Activated CD4-positive, alpha-beta memory T cell treated with anti-CD3 and anti-CD28 coated beads for 36 hours (primary cell): ENCODE measurements at places on chromosomes 16 and 17. TPM values are rescaled to one million over a fixed set of nuclear protein-coding genes. Genes with fewer than 3 reads are reported as not detected.

DNA sequence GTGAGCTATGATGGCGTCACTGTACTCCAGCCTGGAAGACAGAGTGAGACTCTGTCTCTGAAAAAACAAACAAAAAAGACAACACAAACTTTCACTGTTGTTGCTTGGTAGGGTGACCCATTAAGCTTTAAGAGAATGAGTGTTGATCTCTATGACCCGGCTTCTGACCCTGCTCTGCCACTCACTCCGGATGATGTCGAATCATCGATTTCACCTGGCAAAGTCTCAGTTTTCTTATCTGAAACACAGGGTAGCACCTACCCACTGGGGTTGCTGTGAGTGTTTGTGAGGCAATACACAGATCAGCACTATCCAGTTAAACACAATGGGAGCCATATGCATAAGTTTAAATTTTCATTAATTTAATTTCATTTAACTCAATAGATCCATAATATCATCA lies 20.6 kb upstream of the IRF8 start:
- no peak overlapping the region for H3K4me3 ChIP-seq
- peaks cover 25% of the 10 kb centered on the region for H3K4me1 ChIP-seq
- peaks cover 28% of the 10 kb centered on the region for H3K27me3 ChIP-seq
- H3K27ac ChIP-seq: no peak overlapping the region
- no peaks in the 10 kb centered on the region for H3K36me3 ChIP-seq

DNA sequence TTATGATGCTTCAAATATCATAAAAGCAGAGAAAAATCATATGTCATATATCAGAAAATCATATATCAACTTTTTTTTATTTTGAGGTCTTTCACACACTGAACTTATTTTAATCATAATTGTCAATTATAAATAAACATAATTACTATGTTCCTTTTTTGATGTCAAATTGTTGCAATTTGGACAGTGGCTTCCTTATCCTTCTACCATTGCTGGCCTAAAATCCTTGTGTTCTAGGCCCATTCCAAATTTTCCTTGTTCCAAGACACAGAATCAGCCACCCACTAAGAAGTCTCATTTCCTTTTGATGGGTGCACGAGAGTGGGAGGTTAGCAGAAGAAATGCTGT lies 28.9 kb downstream of the G6PC1 start:
- H3K4me3 ChIP-seq: no peak overlapping the region
- H3K4me1 ChIP-seq: peaks cover 8% of the 10 kb centered on the region
- peaks cover 2% of the 10 kb centered on the region for H3K27me3 ChIP-seq
- H3K36me3 ChIP-seq: no peaks in the 10 kb centered on the region
- no peak overlapping the region for H3K27ac ChIP-seq
- DNase-seq: no peak

DNA sequence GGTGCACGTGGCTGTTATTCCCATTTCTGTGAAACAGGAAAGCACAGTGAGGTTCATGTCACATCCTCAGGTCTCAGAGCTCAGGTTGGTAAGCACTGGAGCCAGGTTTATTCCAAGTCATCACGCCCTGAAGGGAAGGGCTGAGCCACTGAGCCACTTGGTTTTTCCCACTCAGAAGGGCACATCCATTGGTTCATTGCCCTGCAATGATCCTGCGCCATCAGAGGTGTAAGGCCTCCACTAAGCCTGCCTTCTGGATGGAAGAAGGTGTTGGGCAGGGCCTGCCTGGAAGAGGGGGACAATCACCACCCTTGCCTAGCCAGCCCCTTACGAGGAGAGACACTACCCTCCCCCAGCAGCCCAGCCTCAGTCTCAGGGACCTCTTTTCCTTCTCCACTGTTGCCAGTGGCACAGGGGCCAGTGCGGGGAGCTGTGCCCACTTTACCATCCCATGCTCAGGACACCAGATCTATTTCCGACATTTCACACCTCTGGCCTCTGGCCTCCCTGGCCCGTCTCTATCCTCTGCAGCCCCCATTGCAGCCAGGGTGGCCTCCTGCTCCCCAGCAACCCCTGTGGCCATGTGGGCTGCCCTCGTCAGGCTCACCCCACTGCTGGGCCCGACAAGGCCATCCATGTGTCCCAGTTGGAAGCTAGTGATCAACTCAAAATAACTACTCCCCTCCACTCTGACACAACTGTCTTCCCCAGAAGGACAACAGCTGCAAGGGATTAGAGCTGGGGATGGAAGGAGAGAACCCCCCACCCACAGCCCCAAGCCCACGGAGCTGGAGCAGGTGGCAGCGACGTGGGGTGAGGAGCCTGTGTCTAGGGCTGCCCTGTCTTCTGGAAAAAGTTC lies 29.9 kb downstream of the CFAP20 start:
- H3K36me3 ChIP-seq: no peaks in the 10 kb centered on the region
- DNase-seq: no peak
- no peak overlapping the region for H3K4me3 ChIP-seq
- no peak overlapping the region for H3K27ac ChIP-seq
- no peaks in the 10 kb centered on the region for H3K4me1 ChIP-seq

DNA sequence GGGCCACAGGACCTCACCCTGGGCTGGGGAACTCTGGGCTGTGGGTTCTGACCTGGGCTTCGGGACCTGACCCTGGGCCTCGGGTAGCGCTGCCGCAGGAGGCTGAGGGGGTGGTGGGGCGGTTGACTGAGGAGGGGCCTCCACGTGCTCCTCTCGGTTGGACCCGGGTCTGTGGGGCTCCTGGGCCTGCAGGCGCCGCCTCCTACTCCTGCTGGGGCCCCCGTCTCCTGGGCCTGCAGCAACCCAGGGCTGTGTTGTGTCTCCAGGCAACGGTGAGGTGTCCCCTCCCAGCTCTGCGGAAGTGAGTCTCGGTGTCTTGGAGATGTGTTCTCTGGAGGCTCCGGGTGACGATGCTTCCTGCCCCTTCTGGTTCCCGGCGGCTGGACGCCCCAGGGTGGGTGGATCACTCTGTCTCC lies 41.5 kb upstream of the GNG13 start:
- no peaks in the 10 kb centered on the region for H3K36me3 ChIP-seq
- H3K4me1 ChIP-seq: no peaks in the 10 kb centered on the region
- DNase-seq: no peak
- H3K4me3 ChIP-seq: no peak overlapping the region
- H3K27me3 ChIP-seq: no peaks in the 10 kb centered on the region

DNA sequence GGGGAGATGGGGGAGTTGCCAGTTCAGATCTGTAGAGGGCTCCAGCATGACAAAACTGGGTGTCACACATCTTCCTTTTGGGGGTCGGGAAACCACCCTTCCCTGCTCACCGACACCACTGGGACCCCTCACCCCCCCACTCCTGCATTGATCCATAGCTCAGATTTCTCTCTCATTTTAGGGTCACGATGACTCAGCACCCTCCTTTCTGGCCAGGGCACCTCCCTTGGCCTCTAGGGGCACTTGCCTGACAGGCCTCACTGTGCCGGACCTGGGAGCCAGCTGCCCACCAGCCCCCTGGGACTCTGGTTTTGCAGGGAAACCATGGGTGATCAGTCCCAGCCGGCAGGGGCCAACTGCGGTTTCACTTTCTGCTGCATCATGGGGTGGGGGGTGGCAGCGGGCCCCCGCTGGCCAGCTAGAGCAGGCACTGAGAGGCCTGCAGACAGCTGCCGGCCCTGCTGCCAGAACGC lies 239.4 kb downstream of the MRTFB start:
- no peaks in the 10 kb centered on the region for H3K36me3 ChIP-seq
- no peak overlapping the region for H3K4me3 ChIP-seq
- DNase-seq: no peak
- no peak overlapping the region for H3K27ac ChIP-seq
- H3K4me1 ChIP-seq: peaks cover 18% of the 10 kb centered on the region

DNA sequence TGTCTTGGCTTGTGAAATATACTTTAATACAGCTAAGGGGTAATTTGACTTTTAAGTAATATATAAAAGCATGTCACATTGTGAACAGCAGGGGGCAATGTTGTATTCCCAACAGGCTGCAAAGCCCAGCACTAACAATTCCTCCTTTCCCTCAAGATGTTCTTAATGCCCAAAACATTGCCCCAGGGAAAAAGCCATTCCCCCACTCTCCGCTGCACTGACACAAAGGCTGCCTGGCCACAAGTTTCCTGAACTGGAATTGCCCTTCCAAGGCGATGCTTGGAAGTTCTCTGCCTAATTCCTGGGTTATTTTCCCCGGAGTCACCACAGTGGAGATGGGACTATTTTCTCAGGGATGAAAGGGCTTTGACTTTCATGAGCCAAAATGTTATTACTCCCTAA lies 27.2 kb downstream of the CLEC16A start:
- no peaks in the 10 kb centered on the region for H3K27me3 ChIP-seq
- H3K4me1 ChIP-seq: peaks cover 49% of the 10 kb centered on the region
- DNase-seq: peak; percentile 36
- H3K27ac ChIP-seq: no peak overlapping the region

- no peak overlapping the region for H3K4me3 ChIP-seq
- H3K36me3 ChIP-seq: no peaks in the 10 kb centered on the region
- H3K4me1 ChIP-seq: no peaks in the 10 kb centered on the region
- H3K27ac ChIP-seq: no peak overlapping the region
Measured at GRCh38 chr16:66028510-66029216, 337.8 kb upstream of the CDH5 start.

DNA sequence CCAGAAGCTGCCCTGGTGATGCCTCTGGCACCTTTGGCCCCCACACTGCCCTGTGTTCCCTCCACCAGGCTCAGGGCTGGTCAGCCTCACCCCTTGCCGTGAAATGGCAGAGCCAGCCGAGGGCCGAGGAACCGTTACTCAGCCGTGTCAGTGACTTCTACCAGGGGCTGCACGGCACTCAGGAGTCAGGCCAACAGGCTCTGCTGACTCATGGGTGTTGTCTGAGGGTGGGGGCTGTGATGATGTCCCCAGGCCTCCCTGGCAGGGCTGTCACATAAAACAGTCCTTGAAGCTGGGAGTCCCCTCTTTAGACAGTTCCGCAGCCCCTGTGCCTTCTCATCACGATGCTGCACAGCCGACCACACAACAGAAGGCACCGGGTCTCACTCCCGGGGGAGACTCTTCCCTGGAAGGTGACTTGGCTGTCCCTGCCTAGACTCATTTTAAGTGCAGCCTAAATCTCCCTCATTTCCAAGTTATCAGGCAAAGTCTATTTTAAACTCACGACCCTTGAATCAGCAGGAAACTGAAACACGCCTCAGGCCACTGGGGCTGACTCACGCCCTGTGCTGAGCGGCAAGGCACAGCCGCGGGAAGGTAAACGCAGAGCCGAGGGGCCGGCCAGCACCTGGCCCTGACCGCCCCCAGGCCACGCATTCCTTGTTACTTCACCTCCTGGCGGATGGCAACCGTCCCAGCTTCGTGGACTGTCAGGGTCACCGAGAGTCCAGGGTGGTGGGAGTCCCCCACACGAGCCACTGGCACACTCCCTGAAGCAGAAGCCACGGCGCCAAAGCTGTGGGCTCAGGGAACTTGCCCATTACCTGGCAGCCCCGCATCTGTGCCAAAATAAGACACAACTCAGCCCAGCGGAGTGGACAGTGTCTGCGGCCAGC lies 102.6 kb downstream of the ZNF778 start:
- peaks cover 14% of the 10 kb centered on the region for H3K36me3 ChIP-seq
- peak; percentile 74 for DNase-seq
- peak overlapping the region; percentile 21 for H3K4me3 ChIP-seq
- H3K27ac ChIP-seq: peak overlapping the region; percentile 76
- peaks cover 96% of the 10 kb centered on the region for H3K4me1 ChIP-seq

- DNase-seq: no peak
- H3K27ac ChIP-seq: peak overlapping the region; percentile 11
- H3K4me3 ChIP-seq: no peak overlapping the region
- H3K27me3 ChIP-seq: no peaks in the 10 kb centered on the region
- H3K4me1 ChIP-seq: peaks cover 56% of the 10 kb centered on the region
Measured at GRCh38 chr16:11734025-11734652, 8.5 kb downstream of the TXNDC11 start.

DNA sequence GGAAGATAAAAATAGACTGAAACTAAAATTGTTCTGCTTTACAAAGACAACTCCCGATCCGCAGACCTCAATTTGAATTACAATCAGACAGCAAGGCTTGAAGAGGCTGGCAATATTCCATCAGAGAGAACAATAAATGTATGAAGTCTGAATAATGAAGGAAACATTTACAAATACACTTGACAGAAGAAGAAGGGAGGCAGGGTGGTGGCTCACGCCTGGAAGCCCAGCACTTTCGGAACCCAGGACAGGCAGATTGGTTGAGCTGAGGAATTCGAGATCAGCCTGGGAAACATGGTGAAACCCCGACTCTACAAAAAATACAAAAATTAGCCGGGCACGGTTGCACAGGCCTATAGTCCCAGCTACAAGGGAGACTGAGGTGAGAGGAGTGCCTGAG lies 14.6 kb downstream of the ODF4 start:
- DNase-seq: no peak
- no peaks in the 10 kb centered on the region for H3K36me3 ChIP-seq
- H3K4me3 ChIP-seq: no peak overlapping the region
- H3K27ac ChIP-seq: no peak overlapping the region
- H3K4me1 ChIP-seq: no peaks in the 10 kb centered on the region

DNA sequence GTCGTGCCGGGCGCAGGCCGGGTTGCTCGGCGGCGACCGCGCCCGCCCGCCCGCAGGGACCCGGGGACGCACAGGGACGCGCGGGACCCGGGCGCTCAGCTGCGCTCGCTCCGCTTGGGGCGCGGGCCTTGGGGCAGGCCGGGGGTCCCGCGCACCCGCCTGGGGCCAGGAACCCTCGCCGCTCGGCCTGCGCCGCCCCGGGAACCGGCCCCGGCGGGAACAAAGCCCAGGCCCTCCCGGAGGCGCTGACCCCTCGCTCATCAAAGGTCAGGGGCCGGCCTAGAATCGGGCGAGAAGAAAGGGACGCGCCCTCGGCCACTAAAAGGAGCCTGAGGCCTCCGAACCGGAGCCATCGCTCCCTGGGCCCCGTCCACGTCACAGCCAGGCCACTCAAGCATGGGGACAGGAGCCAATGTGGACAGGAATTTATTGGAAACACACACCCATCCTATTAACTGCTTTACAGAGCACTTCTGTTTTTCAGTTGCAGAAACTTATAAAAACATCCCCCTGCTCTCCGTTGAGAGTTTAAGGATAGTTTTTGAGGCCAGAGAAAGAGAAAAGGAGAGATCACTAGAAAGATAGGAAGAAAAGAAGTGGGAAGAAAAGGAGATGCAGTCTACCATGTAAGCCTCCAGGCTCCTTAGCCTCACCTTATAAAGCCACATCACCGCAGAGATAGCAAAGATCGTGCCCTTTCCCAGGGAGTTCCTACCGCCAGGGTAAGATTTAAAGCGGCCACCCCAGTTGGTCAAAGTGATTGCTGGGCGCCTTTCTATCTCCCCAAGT lies 558 bp upstream of the ZFHX3 start:
- H3K36me3 ChIP-seq: no peaks in the 10 kb centered on the region
- peaks cover 36% of the 10 kb centered on the region for H3K27me3 ChIP-seq
- no peak overlapping the region for H3K27ac ChIP-seq

SPIRE2 gene
- 0.63 TPM for total RNA-seq

TMEM235 gene
- not detected for total RNA-seq

NECAB2 gene
- total RNA-seq: not detected

KRTAP4-1 gene
- not detected for total RNA-seq

CLDN7 gene
- total RNA-seq: 1.6 TPM

RAC3 gene
- 8.1 TPM for total RNA-seq

CCL1 gene
- total RNA-seq: 0.67 TPM

NT5M gene
- total RNA-seq: 8.5 TPM

MARVELD3 gene
- total RNA-seq: not detected

ACADVL gene
- 340 TPM for total RNA-seq

CHD9NB gene
- total RNA-seq: 0.12 TPM
